ENCODE measurements at places on chromosomes 16 and 17. TPM values are rescaled to one million over a fixed set of nuclear protein-coding genes. Genes with fewer than 3 reads are reported as not detected.
A peak's percentile ranks its signal among the peaks of the same experiment; 100 is the strongest.

GRCh38 chr16:19513377-19514053, 8.4 kb downstream of the GDE1 start:
- DNase-seq: no peak

DNA sequence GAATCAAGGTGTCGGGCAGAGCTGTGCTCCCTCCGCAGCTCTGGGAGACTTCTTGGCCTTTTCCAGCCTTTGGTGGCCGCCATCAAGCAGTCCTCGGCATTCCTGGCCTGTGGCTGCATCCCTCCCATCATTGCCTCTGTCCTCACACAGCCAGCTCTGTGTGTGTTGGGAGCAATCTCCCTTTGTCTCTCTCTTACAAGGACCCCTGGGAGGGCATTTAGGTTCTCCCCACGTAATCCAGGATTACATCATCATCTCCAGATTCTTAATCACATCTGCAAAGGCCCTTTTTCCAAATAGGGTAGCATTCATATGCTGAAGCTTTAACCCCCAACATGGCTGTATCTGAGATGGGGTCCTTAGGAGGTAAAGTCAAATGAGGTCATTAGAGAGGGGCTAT, 4.1 kb upstream of the DNAH17 start:
- DNase-seq: no peak

GRCh38 chr17:58381124-58382035, 29.4 kb upstream of the SUPT4H1 start:
- peak; percentile 28 for DNase-seq

- DNase-seq: no peak
Measured at GRCh38 chr17:41633556-41634199, 9.3 kb upstream of the KRT17 start.

- DNase-seq: peak; percentile 92
Measured at GRCh38 chr16:66741169-66741900, 10.1 kb downstream of the DYNC1LI2 start.

- peak; percentile 49 for DNase-seq
Measured at GRCh38 chr16:86508947-86509758, 1.2 kb upstream of the FOXF1 start.

DNA sequence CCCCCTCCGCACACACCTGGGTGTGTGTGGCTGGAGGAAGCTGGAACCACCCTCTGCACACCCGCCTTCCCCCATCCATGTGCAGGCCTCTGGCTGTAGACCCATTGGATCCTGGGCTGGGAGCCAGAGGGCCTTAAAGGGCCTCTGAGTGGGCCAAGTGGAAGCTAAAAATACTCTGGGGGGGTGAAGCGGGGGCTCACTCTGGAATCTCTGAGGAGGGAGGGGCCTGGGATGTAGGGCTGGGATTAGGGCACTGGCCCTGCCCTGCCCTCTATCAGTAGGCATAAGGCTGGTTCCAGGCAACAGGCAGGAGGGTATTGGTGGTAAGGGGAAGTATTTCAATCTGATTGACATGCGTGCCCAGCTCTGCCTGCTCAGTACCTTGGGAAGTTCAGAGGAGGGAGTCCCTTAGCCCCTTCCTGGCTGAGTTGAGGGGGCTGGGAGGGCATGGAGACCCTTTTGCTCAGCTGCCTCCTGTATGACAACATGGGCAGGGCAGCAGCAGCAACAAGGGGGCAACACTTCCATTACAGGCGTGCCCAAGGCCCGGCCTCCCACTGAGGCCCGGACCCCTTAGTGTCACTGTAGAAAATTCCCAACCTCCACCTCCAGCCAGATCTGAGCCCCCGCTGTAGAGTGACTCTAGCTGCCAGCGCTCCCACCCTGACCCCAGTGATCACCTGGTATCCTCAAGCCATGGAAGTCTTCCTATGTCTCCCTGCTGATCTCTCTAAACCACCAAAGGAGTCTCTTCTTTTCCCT, 5.2 kb downstream of the ITGA3 start:
- DNase-seq: no peak

DNA sequence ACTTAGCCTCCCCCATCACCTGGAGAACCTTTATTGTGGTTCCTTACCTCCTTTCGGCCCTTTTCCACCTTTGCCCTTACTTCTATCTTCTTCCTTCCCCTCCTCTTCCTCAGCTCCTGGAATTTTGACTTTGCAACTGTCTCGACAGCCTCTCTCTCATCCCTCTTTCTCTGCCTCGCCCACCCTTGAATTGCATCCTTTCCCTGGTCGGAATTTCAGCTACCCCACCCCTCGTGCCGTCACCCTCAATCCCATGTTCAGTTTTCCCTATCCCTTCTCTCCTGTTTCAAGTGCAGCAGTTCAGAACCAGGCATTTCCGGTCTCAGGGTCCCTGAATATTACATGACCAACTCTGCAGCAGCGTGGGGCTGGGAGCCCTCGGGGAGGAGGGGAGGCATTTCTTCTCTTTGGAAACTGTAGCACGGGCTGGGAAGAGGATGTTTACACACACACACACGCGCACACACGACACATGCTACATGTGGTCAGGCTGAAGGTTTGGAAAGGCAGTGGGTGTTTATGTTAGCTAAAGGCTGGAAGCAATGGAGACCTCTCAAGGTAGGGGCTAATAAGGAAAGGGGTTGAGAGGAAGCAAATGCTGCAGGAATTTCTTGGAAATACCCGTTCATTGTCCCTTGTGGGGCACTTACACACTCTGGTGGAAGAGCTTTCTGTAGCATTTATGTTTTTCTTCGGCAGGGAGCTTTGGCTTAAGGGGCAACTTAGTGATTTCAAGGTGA, 971 bp downstream of the MINK1 start:
- peak; percentile 13 for DNase-seq

DNA sequence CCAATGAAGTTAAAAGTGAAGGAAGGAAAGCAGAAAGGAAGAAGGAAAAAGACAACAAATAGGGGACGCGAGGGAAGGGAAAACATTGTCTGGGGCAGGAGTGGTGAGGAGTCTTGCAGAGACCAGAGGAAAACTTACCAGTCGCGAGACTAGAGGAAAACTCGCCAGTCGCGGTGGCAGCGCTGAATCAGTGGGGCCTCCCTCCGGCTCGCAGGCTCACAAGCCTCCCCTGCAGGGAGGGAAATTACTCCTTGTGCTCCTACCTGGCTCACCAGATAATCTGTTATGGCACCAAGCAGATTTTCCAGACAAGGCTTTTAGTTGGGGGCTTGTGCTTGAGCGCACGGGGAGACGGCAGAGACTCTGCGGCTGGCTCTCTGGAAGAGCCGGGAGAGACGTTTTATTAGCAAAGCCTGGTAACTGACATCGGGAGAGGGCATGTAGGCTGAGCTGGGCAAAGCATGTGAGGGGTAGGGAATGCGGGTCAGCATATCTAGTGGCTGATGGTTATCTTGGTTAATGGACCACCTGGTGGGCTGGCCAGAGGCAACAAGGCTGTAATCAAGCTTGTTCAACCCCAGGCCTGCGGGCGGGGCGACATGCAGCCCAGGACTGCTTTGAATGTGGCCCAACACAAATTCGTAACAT, 37.1 kb downstream of the LCMT1 start:
- DNase-seq: no peak

- DNase-seq: no peak
Measured at GRCh38 chr17:64147110-64148016, 17.4 kb upstream of the ERN1 start.

DNA sequence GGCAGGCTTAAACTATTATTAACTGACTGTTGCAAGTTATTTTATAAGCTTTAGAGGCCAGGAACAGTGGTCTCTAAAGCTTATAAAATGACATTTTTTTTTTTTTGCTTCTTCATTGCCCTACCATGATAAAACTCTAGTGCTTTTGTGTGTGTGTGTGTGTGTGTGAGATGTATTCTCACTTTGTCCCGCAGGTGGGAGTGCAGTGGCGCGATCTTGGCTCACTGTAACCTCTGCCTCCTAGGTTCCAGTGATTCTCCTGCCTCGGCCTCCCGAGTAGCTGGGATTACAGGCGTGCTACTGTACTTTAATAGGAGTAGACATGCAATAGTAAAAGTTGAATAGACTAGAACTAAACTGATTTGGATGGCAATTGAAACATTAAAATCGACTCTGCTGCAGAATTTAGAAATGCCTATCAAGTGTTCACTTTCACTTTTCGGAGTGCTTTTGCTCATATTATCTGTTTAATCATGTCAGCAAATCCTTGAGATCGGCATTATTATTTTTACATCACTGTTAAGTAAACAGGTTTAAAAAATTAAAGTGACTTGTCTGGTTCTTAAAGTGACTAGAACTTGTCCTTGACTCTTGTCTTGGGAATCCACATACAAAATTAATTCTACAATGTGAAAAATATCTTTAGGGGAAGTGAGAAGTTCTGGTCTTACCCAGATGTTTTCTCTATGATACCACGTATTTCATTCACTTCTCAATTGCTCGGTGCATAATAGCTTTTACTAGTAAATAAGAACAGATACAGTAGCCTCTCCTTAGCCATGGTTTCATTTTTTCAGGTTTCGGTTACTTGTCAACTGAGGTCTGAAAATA, 8.4 kb upstream of the PCTP start:
- peak; percentile 29 for DNase-seq

DNA sequence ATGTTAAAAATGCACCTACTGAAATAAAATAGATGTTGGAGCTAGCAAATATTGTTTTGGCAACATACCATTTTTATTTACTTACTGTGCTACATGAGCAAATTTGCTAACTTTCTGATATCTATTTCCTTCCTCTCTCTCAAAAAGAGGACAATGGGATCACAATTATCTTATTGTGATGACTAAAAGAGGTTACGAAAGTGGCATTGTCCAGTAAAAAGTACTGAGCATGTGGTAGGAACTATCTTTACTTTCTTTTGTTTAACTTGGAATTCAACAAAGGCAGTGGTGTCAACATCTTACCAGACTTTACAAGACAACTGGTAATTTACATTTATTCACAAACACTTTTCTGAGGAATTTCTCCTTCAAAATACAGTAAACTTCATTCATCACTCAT, 1542.6 kb upstream of the CDH8 start:
- DNase-seq: no peak

- no peak for DNase-seq
Measured at GRCh38 chr16:57884655-57885133, 82.4 kb upstream of the KIFC3 start.

- no peak for DNase-seq
Measured at GRCh38 chr16:85120006-85120340, 7.7 kb upstream of the CIBAR2 start.

- DNase-seq: no peak
Measured at GRCh38 chr16:88074041-88074440, 122.8 kb downstream of the BANP start.

GRCh38 chr16:14374451-14375131, 255.5 kb downstream of the PARN start:
- no peak for DNase-seq

GRCh38 chr17:11242411-11242810, 1.4 kb downstream of the SHISA6 start:
- no peak for DNase-seq

DNA sequence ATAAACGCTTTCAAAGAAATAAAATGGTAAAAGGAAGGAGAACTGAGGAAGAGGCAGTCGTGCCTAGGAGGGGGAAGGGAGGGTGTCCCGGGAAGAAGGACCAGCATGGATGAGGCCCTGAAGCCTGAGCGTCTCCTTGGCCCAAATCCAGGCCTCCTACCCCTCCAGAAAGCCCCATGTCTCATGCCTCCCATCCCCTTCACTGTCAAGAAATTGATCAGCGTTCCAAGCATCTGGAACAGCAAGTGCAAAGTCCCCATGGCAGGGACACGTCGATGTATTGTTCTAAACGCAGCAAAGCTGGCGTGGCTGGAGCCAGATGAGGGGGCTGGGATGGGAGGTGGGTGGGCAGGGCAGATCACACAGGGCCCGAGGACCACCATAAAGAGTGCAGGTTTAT, 22.6 kb downstream of the SEC14L5 start:
- DNase-seq: no peak

DNA sequence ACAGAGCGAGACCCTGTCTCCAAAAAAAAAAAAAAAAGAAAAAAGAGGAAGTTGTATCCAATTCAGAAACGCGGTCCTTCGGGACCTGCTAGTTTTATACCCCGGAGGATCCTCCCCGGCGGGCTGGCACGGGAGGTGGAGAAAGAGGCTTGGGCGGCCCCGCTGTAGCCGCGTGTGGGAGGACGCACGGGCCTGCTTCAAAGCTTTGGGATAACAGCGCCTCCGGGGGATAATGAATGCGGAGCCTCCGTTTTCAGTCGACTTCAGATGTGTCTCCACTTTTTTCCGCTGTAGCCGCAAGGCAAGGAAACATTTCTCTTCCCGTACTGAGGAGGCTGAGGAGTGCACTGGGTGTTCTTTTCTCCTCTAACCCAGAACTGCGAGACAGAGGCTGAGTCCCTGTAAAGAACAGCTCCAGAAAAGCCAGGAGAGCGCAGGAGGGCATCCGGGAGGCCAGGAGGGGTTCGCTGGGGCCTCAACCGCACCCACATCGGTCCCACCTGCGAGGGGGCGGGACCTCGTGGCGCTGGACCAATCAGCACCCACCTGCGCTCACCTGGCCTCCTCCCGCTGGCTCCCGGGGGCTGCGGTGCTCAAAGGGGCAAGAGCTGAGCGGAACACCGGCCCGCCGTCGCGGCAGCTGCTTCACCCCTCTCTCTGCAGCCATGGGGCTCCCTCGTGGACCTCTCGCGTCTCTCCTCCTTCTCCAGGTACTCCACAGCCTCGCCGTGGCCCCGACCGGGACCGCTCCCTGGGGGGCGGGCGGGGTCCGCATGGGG, at the start of gene CDH3:
Gene CDH3, plus strand, starts transcription at position 596 of the 779 bp plus-strand sequence. Its CDS starts 70 bp downstream, at position 666.
- DNase-seq: peak; percentile 92

- peak; percentile 52 for DNase-seq
Measured at GRCh38 chr16:4372578-4373355, 1.1 kb downstream of the VASN start.

Gene LGALS9B
- 1.5 TPM for total RNA-seq

Gene GPRC5C
- total RNA-seq: 48.7 TPM

Gene CHST5
- 0.42 TPM for total RNA-seq

Gene TEX14
- total RNA-seq: 0.07 TPM

Gene ADAD2
- total RNA-seq: not detected

Gene POLR2C
- 69.4 TPM for total RNA-seq

Gene NOD2
- 1.1 TPM for total RNA-seq

Gene KRT40
- total RNA-seq: not detected

Gene OMG
- not detected for total RNA-seq

Gene CORO6
- 0.49 TPM for total RNA-seq

Gene STX1B
- total RNA-seq: 1.3 TPM

Gene UBE2G1
- 52.5 TPM for total RNA-seq

Gene KRT12
- total RNA-seq: 2.7 TPM

Gene PSMD11
- 167 TPM for total RNA-seq

Gene NGFR
- total RNA-seq: 0.66 TPM

Gene NPTX1
- 0.21 TPM for total RNA-seq

Gene TPPP3
- total RNA-seq: 8.5 TPM

Gene SOX9
- 173 TPM for total RNA-seq
